T-helper 2 cell treated with Interferon-gamma antibody and Interleukin-4, amounts not matched to agents 100 ng/mL and 5 ng/mL, for 36 hours (primary cell): ENCODE measurements at places on chromosomes 3 and 15. TPM values are rescaled to one million over a fixed set of nuclear protein-coding genes. Genes with fewer than 3 reads are reported as not detected.

Gene ZNF717
- 8.3 and 10.2 TPM in 2 replicates for total RNA-seq

Gene PLA2G4E
- not detected in 2 replicates for total RNA-seq

Gene MUC20
- 5.3 and 5.4 TPM in 2 replicates for total RNA-seq

Gene ISLR
- not detected in 2 replicates for total RNA-seq

Gene CCDC191
- total RNA-seq: 3.0 TPM in 2 replicates

Gene ZNF620
- total RNA-seq: 6.5 and 6.9 TPM in 2 replicates

Gene CPN2
- not detected in 2 replicates for total RNA-seq

Gene GCSAM
- total RNA-seq: 2.3 and 2.8 TPM in 2 replicates

Gene HIGD2B
- total RNA-seq: 0.16 TPM in 1 of 2 replicates, not detected in the other

Gene LEKR1
- total RNA-seq: 0.70 and 0.73 TPM in 2 replicates

Gene TMEM39A
- 43.7 and 48.3 TPM in 2 replicates for total RNA-seq

Gene IL17RC
- total RNA-seq: 0.23 and 0.34 TPM in 2 replicates

Gene TAGLN3
- 0.32 TPM in 1 of 2 replicates, not detected in the other for total RNA-seq

Gene C3orf22
- total RNA-seq: not detected in 2 replicates

Gene C3orf52
- total RNA-seq: 9.0 TPM in 2 replicates

Gene CAMKV
- not detected in 2 replicates for total RNA-seq

Gene ZBTB38
- 15.9 and 19.7 TPM in 2 replicates for total RNA-seq
